ENCODE measurements at places on chromosomes 3 and 15.

- DNase-seq: no peak
Measured at GRCh38 chr3:185253645-185254410, at the start of gene EHHADH. EHHADH (minus strand) TSS chr3:185254049; CDS start chr3:185254022, 27 bp downstream.

DNA sequence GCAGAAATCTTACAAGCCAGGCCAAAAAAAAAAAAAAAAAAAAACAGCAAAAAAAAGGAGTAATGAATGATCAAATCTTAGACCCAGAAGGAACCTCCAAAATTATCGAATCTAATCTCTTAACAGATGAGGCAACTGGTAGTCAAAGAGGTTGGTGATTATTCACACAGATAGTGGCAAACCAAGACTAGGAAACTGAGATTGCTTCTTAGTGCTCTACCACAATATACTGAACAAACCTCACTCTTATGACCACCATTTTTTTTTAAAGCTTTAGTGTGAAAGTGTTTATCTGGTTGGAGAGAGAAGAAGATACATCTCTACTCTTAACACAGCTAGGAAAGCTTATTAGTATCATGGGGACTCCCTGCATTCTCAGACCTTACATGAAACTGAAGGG lies 17.3 kb downstream of the ATOSA start:
- no peak for DNase-seq

DNA sequence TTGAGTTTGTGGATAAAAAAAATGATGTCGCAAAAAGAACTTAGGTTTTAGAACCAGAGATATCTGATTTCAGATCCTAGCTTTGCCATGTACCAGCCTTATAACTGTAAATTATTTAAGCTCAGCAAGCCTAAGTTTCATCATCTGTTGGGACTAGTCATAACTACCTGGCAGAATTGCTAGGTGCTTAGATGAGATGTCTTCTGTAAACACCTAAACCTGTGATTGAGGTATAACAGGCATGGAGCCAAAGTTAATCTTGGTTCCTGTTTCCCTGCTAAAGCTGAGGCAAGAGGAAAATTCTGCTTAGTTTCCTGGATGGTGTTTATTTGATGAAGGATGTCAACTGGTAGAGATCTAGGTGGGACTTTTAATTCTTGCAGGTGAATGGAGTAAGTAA lies 331.3 kb upstream of the RBMS3 start:
- DNase-seq: no peak

- no peak for DNase-seq
Measured at GRCh38 chr15:39279311-39279710, 301.6 kb upstream of the THBS1 start.

- no peak for DNase-seq
Measured at GRCh38 chr3:69435274-69436265, 49.7 kb upstream of the FRMD4B start.

GRCh38 chr3:99324636-99325203 lies 313.7 kb upstream of the COL8A1 start:
- no peak for DNase-seq
